Activated T-helper 9 cell treated with anti-CD3 and anti-CD28 coated beads, Interleukin-2, amount 50 U/mL, for 16 hours (primary cell): ENCODE measurements at places on chromosomes 1 and 21.
A peak's percentile ranks its signal among the peaks of the same experiment; 100 is the strongest.

- no peak for DNase-seq
Observed at GRCh38 chr1:13830170-13830569, 130.2 kb downstream of the PRDM2 start.

DNA sequence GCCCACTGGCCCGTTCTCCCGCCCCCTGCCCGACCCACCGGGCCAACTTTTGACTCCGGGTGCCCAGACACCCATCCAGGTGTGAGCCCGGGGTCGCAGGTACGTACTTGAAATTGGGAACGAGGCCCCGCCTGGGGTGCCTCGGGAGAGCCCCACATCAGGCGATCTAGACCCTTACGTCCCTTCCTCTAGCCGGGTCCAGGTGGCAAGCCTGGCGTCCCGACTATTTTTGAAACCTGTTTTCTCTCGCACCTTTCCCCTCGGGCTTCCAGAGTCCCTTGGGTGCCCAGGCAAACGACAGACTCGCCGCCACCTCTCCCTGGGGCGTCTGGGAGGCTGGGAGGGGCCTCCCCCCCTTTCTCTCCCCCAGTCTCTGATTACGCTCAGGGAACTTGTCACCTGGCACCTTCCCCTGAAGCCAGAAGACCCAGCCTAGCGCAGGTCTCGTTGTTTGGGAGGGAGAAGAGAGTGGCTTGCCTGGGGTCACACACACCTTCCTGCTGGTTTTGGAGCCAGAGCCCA, 898 bp downstream of the LDLRAP1 start:
- DNase-seq: no peak

DNA sequence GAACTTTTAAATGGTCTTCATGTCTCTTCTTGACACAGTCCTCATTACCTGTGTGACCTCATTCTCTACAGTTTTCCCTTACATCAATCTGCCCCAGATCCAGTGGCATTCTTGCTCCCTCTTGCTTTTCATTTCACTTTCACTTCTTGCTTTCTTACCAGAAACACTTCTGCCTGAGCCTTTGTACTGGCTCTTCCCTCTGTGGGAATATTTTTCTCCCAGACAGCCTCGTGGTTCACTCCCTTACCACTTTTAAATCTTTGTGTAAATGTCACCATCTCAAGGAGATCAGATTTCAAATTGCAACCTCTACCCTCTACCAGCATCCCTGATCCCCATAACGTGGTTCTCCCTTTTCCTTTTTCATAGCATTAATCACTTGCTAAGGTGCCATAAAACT, 73.2 kb downstream of the DISC1 start:
- no peak for DNase-seq

- DNase-seq: peak; percentile 62
Observed at GRCh38 chr1:6438047-6438525, 13.5 kb downstream of the ESPN start.

DNA sequence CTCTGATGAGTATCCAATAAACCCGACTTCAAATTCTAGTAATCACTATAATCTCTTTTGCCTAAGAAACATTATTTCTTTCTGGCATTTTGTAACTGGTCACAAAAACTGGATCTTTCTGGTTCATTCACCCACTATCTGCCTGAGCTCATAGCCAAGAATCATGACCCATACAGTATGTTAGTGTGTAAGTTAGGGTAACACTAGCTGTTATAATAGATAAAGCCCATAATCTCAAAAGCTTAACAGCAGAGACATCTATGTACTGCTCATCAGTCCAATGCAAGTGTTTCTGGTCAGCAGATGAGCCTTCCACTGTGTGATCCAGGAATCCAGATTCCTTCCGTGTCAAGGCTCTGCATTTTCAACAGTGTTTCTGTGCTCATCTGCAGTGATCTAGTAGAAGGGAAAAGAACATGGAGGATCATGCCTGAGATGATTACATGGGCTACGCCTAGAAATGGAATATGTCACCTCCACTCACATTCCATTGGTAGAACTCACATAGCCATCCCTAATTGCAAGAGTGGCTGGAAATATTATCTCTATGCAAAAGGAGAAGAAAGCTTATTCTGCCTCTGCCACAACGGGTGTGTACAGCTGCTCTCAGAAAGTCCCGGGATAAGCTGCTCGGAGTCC, 27.7 kb downstream of the RRAGC start:
- no peak for DNase-seq

DNA sequence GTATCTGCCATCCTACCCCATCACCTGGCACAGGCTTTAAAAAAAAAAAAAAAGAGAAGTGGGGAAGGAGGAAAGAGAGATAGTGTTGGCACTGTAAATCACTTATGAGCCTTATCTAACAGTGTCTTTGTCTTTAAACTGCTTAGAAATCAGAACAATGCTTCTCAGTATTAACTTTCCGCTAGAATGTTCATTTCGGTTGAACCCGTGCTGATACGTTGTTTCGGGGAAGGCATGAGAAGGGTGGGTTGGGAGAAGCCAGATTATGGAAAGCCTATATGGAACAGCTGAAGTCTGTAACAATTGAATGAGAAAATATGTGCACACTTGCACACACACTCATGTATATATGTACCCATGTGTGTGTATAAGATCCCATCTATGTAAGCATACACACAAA, 170.8 kb downstream of the GALNT2 start:
- no peak for DNase-seq

- DNase-seq: no peak
Observed at GRCh38 chr1:245878585-245878984, 628.5 kb downstream of the SMYD3 start.

GRCh38 chr1:228960705-228961104, 225.4 kb downstream of the RHOU start:
- DNase-seq: no peak

DNA sequence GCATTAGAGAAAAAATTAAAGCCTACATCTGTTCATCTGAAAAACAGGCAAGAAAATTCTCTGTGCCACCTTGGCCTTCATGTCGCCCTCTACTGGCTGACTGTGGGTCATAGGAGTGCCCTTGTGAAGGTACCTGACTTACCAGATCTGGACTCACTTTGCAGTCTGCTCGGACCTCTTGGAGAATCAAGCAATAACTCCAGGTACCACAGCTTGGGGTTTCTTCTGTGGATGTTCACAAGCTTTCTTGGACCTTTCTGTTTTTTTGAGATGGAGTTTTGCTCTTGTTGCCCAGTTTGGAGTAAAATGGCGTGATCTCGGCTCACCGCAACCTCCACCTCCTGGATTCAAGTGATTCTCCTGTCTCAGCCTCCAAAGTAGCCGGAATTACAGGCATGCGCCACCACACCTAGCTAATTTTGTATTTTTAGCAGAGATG, 2.4 kb upstream of the PRAMEF18 start:
- no peak for DNase-seq

DNA sequence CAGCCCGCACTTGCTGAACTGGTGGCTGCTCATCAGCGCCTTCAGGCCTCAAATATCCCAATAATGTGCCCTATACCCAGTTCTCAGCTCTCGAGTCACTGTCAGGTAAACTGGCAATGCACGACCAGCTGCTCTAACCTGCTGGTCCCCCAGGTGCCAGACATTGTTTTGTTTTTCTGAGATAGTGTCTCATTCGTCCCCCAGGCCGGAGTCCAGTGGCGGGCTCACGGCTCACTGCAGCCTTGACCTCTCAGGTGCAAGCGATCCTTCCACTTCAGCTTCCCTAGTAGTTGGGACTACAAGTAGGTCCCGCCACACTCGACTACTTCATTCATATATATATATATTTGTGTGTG, 1.0 kb upstream of the NADK start:
- DNase-seq: no peak

- DNase-seq: no peak
Observed at GRCh38 chr1:147115496-147115895, 56.8 kb downstream of the PRKAB2 start.

GRCh38 chr1:221961532-221962292, 219.8 kb upstream of the DUSP10 start:
- DNase-seq: peak; percentile 2

DNA sequence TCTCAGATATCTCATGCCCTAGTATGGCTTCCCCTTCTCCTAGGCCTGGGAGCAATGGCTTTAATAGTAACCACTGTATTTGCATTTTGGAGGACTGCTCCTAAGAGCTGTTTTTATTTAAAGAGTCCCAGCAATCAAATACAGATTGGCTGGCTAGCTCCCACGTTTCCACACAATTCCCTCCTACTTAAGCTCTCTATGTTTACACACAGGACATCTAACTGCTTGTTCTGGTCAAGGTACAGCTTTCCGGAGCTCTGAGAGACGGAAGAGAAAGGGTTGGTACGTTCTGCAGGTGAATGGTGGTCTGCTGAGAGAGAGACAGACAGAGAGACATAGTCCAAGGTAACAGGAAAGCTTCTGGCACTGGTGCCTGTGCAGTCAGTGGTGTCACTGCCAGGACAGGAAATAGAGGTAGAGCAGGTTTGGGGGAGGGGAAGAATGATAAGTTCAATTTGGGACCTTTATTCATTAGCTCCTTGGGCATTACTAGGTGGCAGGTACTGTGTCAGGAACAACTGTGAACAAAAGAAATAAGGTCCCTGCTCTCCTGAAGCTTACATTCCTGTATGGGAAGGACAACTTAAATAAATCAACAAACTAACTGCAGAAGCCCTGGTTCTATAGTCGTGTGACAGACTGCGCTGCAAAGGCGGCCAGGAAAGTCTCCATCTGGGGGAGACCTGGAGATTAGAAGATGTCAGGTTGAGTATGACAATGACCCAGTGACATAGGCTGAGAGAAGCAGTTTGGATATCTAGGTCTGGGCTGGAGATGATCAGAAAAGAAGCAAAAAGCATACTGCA, 1.2 kb upstream of the SLC25A33 start:
- DNase-seq: no peak

DNA sequence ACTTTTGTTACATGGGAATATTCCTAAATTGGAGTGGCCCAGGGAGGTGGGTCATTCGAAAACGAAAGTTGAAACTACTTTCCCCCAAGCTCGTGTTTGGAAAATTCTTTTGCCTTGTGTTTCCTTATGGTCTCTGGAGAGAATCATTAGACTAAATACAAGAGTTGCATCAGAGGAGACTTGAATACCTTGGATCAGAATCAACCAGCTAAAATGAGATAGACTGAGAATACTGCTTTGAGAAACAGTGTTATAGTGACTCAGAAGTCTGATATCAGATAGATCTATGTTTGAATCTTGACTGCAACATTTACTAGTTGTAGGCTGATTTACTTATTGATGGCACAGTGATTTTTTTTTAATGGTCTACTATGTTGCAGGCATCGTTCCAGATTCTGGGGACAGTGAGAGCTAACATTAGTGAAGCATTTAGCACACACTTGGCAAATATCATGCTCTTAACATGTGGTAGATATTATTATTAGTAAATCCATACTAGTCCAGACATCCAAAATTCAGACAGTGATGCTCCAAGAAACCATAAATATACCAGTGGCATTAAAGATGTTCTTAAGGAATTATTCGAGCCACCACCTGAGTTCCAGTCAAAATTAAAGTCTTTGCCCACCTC, 12.9 kb upstream of the ACTN2 start:
- no peak for DNase-seq

- no peak for DNase-seq
Observed at GRCh38 chr1:87064986-87065385, 150.6 kb downstream of the HS2ST1 start.

DNA sequence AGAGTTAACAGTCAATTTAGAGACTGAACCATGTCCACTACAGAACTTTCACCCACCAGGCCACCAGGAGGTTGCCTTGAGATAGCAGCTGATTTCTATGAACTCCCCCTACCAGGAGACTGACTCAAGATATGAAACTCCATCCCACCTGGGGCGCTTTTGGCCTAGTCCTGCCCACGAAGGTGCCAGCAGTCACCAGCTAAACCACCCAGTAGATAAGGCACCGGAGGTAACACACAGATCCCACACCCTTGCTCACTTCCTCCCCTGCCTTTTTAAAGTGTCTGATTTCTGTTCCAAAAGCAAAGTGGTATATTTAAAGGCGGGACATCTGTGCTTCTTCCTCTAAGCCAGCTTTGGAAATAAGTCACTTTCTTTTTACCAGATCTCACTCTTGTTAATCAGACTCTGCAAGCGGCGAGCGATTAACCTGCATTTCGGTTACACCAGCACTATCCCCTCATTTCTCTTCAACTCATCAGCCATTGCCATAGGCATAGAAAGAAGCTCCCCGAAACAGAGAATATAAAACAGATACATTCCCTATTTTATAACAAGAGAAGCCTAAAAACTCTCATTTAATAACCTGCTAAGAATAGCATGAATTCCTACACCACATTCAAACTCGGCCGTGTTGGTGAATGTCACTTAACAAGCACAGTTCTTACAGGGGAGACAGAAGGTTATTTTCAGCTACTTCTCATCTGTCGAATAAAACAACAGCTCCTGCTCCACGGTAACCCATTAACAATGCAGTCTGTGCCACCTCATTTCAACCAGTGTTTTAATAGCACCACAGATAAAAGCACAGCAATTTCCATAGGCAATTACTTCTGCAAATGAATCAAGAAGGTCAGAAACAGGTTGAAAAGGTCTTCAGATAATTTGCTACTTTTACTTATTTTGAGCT, 318.1 kb downstream of the KCNH1 start:
- no peak for DNase-seq

DNA sequence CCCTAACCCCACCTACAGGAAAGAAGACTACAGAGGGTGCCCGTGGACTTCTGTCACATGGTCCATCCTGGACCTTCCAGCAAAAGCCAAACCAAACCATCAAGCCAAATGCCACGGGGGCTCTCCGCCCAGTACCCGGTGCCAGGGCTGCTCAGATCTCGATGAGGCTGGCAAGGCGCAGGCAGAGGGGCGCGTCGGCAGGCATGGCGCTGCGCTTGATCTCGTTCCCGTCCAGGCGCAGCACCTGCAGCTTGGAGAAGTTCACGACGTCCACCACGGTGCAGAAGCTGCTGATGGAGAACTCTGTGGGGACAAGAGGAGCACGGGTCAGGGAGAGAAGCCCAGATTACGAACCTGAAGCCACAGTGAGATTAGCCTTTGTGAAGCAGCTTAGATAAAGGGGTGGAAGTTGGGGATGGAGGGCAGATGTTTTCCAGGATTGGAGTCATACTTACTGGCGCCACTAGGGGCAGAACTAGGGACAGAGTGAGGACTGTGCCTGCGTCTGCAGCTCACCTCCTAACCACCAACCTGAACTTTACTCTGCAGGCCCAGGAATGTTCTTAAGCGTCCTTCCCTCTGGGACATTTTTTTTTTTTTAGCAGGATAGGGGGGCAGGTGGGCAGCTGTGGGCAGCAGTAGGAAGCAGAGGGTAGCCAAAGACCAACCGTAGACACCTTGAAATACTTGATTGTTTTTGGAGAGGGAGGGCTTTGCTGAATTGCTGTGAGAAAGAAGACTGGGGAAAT, 8.6 kb downstream of the FMOD start:
- peak; percentile 27 for DNase-seq

- DNase-seq: no peak
Observed at GRCh38 chr1:115181231-115181630, 91.9 kb upstream of the TSPAN2 start.
